Heart left ventricle (tissue), 16 donors: ENCODE measurements at places on chromosomes 5 and 9. TPM values are rescaled to one million over a fixed set of nuclear protein-coding genes. Genes with fewer than 3 reads are reported as not detected.

DNA sequence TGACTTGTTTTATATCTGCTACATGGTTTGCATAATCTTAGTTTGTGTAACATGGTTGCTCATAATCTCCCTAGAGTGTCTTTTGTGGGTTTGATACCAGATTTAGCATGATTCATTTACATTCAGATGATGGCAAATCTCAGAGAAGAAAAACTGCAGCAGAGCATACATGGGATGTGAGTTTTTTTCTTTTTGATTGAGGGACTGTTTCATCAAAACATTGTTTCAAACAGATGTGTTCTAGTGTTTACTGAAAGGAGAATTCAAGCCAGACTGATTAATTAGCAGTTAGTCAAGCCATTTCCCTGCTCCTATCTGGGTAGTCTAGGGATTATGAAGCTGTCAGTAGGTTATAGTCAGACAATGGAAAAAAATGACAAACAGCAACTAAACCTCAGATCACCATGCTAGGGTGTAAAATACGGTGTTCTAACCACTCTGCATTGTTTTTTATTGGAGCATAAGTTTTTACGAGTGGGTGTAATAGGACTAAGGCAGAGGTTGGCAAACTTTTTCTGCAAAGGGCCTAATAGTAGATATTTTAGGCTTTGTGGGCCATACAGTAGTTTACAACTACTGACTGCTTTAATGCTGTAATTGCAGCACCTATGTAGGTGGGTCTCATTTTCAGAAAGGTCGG, 10.5 kb upstream of the GDNF start:
- no peak for DNase-seq
- H3K4me3 ChIP-seq = no peak overlapping the region
- H3K27me3 ChIP-seq = no peaks in the 10 kb centered on the region
- no peaks in the 10 kb centered on the region for H3K4me1 ChIP-seq
- H3K36me3 ChIP-seq = no peaks in the 10 kb centered on the region

DNA sequence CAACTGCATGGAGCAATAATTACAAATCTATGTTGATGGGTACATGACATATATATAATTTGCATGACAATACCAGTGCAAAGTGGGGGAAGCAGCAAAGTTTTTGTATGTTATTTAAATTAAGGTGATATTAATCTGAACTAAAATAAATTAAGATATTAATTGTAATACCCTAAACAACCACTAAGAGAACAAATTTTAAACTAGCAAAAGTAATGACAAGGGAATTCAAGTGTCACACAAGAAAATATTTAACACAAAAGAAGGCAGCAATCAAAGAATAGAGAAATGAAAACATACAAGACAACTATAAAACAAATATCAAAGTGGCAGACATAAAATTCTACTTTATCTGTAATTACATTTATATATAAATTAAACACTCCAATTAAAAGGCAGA, 2003.4 kb downstream of the MAT2B start:
- H3K4me1 ChIP-seq = no peaks in the 10 kb centered on the region
- no peak overlapping the region for H3K27ac ChIP-seq
- DNase-seq = no peak
- H3K27me3 ChIP-seq = no peaks in the 10 kb centered on the region
- no peak overlapping the region for H3K4me3 ChIP-seq
- no peaks in the 10 kb centered on the region for H3K36me3 ChIP-seq

MEIKIN gene
- not detected for total RNA-seq

- no peak overlapping the region for H3K4me3 ChIP-seq
- no peak for DNase-seq
- H3K4me1 ChIP-seq = no peaks in the 10 kb centered on the region
- H3K36me3 ChIP-seq = no peaks in the 10 kb centered on the region
Measured at GRCh38 chr5:58827463-58827862, 244.6 kb downstream of the RAB3C start.
